ENCODE measurements at places on chromosomes 2 and 18.
A peak's percentile ranks its signal among the peaks of the same experiment; 100 is the strongest.

GRCh38 chr18:54094474-54094873 lies 130.0 kb downstream of the MBD2 start:
- H3K36me3 ChIP-seq: no peaks in the 10 kb centered on the region
- peaks cover 3% of the 10 kb centered on the region for H3K27me3 ChIP-seq
- DNase-seq: no peak
- H3K4me3 ChIP-seq: no peak overlapping the region
- no peak overlapping the region for H3K27ac ChIP-seq

DNA sequence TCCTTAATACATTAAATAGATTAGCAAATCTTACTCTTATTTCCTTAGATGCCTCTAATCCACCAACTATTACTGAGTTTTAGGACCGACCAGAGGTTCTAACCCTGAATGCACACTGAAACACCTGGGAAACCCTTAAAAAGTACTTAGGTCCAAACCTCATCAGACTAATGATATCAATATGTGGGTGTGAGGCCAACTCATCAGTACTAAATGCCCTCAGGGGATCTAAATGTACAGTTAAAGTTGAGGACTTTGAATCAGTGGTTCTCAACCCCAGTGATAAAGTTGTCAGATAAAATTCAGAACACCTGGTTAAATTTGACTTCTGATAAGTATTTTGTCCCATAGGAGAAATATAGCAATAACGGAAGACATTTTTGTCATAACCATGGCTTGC lies 20.9 kb downstream of the MMADHC start:
- no peak for DNase-seq
- H3K27ac ChIP-seq: no peak overlapping the region
- no peaks in the 10 kb centered on the region for H3K27me3 ChIP-seq

GRCh38 chr18:45780568-45780967 lies 44.9 kb upstream of the SIGLEC15 start:
- H3K4me3 ChIP-seq: no peak overlapping the region
- peaks cover 2% of the 10 kb centered on the region for H3K27me3 ChIP-seq
- no peak overlapping the region for H3K27ac ChIP-seq
- H3K36me3 ChIP-seq: no peaks in the 10 kb centered on the region

- H3K27me3 ChIP-seq: no peaks in the 10 kb centered on the region
- H3K27ac ChIP-seq: no peak overlapping the region
- DNase-seq: no peak
- H3K36me3 ChIP-seq: no peaks in the 10 kb centered on the region
- H3K4me3 ChIP-seq: no peak overlapping the region
Observed at GRCh38 chr2:71697106-71698004, 244.0 kb downstream of the DYSF start.

- no peaks in the 10 kb centered on the region for H3K4me1 ChIP-seq
- H3K27ac ChIP-seq: no peak overlapping the region
- H3K36me3 ChIP-seq: no peaks in the 10 kb centered on the region
- H3K4me3 ChIP-seq: no peak overlapping the region
Observed at GRCh38 chr2:207408086-207408794, 121.5 kb upstream of the CREB1 start.

DNA sequence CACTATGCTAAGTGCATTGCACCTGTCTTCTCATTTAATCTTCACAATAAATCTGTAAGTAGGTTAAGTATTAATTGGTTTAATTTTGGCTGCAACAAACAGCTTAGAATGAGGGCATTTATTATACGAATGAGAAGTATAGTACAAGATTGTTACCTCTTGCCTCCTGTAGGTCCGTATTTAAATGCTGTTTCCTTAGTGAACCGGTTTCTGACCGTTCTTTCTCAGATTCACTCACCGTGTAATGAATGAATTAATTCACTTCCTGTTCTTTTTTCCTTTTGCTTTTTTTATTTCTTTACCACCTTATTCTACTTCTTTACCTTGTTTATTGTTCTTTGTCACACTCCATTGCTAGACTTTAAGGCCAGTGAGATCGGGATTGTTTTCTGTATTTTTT lies 153.8 kb upstream of the RASGRP3 start:
- peaks cover 5% of the 10 kb centered on the region for H3K4me1 ChIP-seq
- no peak overlapping the region for H3K27ac ChIP-seq
- H3K27me3 ChIP-seq: no peaks in the 10 kb centered on the region
- DNase-seq: no peak
- peak overlapping the region; percentile 42 for H3K4me3 ChIP-seq
- H3K36me3 ChIP-seq: no peaks in the 10 kb centered on the region

DNA sequence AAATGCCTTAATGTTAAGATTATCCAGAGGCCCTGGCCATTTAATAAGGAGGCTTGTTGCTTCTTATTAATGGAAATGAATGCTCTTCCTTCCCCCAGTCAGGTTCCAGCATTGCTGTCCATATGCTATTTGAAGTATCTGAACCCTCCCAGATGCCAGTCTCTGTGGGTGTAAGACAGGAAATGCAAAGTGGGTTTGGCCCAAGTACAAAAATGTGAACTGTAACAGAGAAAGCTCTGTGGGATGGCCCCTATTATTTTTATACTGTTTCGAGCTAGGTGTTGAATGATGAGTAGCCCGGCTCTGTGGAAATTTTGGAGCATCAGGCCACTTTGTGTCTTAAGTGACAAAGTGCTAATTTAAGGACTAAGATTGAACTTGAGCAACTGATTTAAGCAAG lies 141.0 kb downstream of the UXS1 start:
- no peaks in the 10 kb centered on the region for H3K36me3 ChIP-seq
- no peaks in the 10 kb centered on the region for H3K27me3 ChIP-seq
- no peak overlapping the region for H3K27ac ChIP-seq
- H3K4me3 ChIP-seq: peak overlapping the region; percentile 13

DNA sequence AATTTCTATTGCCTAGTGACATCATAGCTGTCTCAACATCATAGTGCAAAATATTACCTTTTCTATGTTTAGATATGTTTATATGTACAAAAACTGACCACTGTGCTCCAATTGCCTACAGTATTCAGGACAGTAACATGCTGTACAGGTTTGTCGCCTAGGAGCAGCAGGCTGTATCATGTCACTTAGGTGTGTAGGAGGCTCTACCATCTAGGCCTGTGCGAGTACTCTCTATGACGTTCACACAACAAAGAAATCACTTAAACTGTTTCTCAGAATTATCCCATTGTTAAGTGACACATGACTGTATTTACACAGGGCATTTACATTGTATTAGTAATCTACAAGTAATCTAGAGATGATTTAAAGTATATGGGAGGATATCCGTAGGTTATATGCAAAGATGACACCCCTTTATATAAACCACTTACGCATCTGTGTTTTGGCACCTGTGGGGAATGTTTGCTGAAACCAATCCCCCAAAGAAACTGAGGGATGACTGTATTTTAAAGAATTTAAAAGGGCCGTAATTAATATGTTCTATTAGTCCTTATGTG lies 24.7 kb downstream of the IL1R2 start:
- H3K4me3 ChIP-seq: no peak overlapping the region
- no peak for DNase-seq
- H3K27ac ChIP-seq: no peak overlapping the region
- H3K36me3 ChIP-seq: no peaks in the 10 kb centered on the region
- H3K27me3 ChIP-seq: no peaks in the 10 kb centered on the region

GRCh38 chr2:150587547-150588505 lies 100.4 kb upstream of the RND3 start:
- H3K4me3 ChIP-seq: no peak overlapping the region
- DNase-seq: no peak
- no peaks in the 10 kb centered on the region for H3K4me1 ChIP-seq
- no peaks in the 10 kb centered on the region for H3K27me3 ChIP-seq
- H3K36me3 ChIP-seq: no peaks in the 10 kb centered on the region

Data from CD4-positive, CD25-positive, alpha-beta regulatory T cell (primary cell).